ENCODE measurements at places on chromosomes 11 and 22. TPM values are rescaled to one million over a fixed set of nuclear protein-coding genes. Genes with fewer than 3 reads are reported as not detected.

DNA sequence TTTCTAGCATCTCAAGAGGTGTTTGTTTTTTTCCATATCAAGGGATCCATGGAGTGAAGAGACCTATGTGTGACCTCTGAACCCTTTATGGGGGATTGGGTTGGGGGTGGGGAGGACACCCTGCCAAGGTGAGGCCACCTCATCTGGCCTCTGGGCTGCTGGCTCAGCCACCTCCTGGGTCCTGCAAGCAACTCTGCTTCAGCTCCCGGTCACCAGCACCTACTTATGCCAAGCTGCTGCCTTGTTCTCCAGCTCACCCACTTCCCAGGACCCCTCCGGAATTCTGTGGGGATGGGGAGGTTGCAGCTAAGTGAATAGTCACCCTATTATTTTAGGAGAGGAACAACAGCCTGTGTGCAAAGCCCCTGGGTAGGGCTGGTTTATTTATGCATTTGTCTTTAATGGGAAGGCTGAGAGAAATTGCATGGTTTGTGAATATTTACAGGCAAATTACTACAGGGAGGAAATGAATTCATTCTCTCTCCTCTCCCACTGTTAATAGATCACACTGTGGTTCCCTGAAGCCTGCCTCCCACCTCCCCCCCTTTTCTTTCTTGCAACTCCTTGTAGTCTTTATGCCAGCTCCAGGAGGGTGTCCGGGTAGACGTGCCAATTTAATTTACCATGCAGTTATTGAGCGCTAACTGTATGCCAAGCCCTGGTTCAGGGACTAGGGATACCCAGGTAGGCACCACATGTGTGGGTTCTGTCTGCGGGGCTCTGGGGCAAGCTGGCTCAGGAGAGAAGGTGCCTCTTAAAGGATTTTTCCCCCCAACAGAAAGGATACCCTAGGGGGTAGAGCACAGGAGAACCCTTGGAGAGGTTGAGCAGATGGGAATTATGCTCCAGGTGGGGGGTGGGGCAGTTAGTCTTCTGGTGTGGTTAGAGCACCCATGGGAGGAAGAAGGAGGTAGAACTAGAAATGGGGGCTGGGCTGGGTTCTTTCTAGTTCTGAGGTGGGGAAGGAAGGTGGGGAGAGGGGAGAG is 50.7 kb downstream of the TSPAN18 start:
- no peaks in the 10 kb centered on the region for H3K36me3 ChIP-seq
- H3K4me3 ChIP-seq = no peak overlapping the region

GRCh38 chr22:19223110-19223509 is 44.6 kb upstream of the SLC25A1 start:
- H3K4me3 ChIP-seq = no peak overlapping the region
- no peak for DNase-seq
- H3K27me3 ChIP-seq = no peaks in the 10 kb centered on the region
- H3K36me3 ChIP-seq = no peaks in the 10 kb centered on the region
- H3K4me1 ChIP-seq = no peaks in the 10 kb centered on the region

DNA sequence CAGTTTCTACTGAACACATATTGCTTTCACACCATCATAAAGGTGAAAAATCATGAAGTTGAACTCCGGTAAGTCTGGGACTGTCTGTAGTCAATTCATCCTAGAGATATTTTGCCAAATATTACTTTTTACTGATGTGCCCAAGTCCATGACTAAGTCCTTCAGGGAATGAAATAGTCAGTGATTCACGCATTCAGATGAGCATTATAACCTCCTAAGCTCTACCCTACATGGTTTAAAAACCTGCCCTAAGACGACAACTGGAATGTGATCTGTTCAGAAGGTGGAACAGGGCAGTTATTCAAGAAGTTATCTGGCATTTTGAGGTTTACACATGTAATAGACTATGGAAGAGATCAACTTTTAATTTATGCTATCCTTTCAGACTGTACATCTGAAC is 125.6 kb downstream of the TRPC6 start:
- H3K27ac ChIP-seq = no peak overlapping the region
- no peak for DNase-seq
- no peaks in the 10 kb centered on the region for H3K4me1 ChIP-seq
- H3K27me3 ChIP-seq = no peaks in the 10 kb centered on the region

DNA sequence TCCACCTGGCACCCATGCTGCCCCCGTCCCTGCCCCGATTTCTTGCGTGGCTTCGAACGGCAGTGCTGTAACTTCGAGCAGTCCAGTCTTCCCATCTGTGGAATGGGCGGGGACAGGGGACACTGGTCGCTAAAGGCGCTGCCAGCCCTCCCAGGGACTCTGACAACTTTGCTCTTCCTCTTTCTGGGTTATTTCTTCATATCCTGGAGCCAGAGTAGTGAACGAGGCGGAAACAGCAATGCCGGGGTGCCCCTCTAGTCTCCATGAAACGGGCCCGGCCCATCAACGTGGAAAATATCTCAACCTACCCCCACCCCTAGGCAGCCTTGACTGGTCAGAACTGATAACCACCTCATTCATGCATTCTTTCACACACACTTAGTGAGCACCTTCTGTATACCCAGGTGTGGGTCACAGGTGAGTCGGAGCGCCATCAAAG is 42.8 kb downstream of the TRIOBP start:
- no peaks in the 10 kb centered on the region for H3K36me3 ChIP-seq
- no peak for DNase-seq

DNA sequence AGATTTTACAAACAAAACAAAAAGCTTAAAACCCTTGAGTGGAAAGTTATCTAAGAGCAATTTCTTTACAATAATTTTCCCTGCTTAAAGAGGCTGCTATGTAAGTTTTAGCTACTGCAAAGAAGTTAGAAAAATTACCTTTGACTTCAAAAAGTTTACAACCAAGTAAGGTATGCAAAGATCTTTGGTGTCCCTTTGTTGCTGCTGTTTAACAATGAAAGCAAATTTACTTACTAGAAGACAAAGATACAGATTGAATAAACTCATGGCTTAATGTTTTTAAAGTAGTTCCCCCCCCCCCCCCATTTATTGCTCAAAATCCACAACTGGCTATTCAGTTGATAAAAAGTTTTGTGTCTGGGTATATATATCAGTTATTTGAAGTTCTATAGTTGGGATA is 26.0 kb downstream of the TMEM123 start:
- DNase-seq = no peak
- peaks cover 2% of the 10 kb centered on the region for H3K4me1 ChIP-seq
- H3K27me3 ChIP-seq = no peaks in the 10 kb centered on the region
- no peaks in the 10 kb centered on the region for H3K36me3 ChIP-seq
- H3K27ac ChIP-seq = no peak overlapping the region

DNA sequence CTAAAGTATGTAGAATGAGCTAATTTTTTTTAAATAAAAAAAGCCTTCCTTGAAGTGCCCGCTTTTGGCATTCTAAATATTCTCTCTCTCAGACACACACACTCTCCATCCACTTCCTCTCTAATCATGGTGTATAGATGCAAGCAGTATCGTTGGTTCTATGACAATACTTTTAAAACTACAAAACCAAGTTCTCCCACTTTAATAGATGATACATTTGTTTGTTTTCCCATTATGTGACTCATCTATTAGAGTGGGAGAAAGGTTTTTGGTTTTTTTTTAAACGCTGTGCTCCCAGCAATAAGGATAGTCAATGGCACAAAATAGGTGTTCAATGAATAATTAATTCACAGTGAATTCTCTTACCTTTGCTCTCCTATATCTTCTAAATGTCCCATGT is 44.6 kb downstream of the FZD4 start:
- no peaks in the 10 kb centered on the region for H3K4me1 ChIP-seq
- no peaks in the 10 kb centered on the region for H3K27me3 ChIP-seq
- no peak overlapping the region for H3K4me3 ChIP-seq
- H3K27ac ChIP-seq = no peak overlapping the region
- no peaks in the 10 kb centered on the region for H3K36me3 ChIP-seq
- no peak for DNase-seq

DNA sequence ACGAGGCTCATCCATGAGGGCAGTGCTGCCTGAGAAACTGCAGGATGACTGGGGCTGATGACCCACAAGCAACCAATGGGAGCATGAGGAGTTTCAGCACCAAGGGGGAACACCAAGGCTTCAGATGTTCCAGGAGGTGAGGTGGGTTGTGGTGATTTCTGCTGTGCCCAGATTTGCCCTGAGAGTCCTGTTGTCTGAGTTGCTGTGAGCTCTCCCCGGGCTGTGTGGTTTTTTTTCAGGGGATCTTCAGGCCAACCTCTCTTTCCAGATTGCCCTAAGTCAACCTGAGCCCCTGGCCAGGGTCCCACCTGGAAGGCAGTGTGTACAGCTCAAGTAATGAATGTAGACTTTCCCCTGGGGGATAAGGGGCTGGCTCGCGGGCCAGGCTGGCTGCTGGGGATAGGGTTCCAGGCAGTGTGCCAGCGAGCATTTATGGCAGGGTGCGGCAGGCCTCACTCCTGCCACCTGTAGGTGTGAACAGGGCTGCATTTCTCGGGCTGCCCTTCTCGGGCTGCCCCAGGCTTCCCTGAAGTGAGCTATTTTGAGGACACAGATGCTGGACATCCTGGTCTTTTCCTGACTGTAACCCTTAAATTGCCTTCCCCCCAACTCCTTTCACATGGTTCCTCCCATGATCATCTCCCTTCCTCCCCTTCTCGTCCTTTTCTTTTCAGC is 9.8 kb downstream of the SLC22A6 start:
- no peak overlapping the region for H3K4me3 ChIP-seq
- no peaks in the 10 kb centered on the region for H3K36me3 ChIP-seq
- no peaks in the 10 kb centered on the region for H3K4me1 ChIP-seq

- no peak overlapping the region for H3K4me3 ChIP-seq
- no peak overlapping the region for H3K27ac ChIP-seq
- no peak for DNase-seq
Observed at GRCh38 chr22:19350476-19350859, 58.9 kb upstream of the CLTCL1 start.

GRCh38 chr22:50724616-50725015 is 13.4 kb upstream of the ACR start:
- no peak overlapping the region for H3K27ac ChIP-seq
- peak; percentile 58 for DNase-seq
- H3K27me3 ChIP-seq = no peaks in the 10 kb centered on the region
- H3K4me3 ChIP-seq = no peak overlapping the region

DNA sequence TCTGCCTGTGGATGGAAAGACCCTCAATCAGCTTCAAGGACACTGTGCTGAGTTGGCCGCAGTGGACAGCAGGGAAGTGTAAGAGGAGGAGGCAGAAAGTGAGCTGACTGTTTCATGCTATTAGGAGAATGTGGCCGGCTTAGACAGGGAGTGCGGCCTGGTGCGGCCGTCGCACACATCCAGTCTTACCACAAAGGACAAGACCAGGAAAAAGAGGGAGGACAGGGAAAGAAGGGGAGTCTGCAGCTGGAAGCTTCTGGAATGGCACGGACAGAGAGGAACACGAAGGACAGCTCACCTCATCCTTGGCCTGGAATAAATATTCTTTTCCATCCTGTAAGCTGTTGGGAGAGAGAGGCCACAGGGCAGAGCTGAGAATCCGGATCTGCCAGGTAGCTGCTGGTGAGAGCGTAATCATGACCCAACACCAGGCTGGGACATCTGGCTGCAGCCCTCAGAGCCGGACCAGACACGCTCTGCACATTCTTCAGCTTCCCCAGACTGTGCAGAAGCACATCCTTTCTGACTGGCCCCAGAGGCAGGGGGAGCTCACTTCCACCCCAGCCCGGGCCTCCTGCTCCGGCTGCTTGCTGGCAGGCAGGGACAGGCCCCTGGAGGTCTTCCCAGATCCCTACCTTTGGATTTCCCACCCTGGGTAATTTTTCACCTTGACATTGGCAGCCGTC is 8.6 kb upstream of the RBM4B start:
- peaks cover 7% of the 10 kb centered on the region for H3K36me3 ChIP-seq
- no peaks in the 10 kb centered on the region for H3K27me3 ChIP-seq
- H3K4me3 ChIP-seq = no peak overlapping the region
- no peak for DNase-seq

DNA sequence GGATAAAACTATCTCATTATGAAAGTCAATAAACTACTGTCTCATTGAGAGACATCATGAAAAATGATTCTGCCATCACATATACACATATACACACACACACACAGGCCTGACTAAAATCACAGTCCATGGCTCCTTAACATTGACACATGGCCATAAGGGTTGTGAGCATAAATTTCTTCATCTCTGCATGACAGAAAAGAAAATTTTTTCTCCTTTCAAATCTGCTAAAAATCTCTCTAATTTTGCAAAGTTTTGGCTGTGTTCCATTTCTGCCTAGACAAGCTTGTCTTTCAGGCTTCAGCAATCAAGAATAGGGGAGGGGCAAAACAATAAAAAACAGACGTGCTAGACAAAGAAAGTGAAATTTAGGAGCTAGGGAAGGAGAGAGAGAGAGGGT is 324.5 kb downstream of the LRRC4C start:
- no peaks in the 10 kb centered on the region for H3K27me3 ChIP-seq
- DNase-seq = no peak
- H3K4me3 ChIP-seq = no peak overlapping the region
- H3K27ac ChIP-seq = no peak overlapping the region
- no peaks in the 10 kb centered on the region for H3K4me1 ChIP-seq

DNA sequence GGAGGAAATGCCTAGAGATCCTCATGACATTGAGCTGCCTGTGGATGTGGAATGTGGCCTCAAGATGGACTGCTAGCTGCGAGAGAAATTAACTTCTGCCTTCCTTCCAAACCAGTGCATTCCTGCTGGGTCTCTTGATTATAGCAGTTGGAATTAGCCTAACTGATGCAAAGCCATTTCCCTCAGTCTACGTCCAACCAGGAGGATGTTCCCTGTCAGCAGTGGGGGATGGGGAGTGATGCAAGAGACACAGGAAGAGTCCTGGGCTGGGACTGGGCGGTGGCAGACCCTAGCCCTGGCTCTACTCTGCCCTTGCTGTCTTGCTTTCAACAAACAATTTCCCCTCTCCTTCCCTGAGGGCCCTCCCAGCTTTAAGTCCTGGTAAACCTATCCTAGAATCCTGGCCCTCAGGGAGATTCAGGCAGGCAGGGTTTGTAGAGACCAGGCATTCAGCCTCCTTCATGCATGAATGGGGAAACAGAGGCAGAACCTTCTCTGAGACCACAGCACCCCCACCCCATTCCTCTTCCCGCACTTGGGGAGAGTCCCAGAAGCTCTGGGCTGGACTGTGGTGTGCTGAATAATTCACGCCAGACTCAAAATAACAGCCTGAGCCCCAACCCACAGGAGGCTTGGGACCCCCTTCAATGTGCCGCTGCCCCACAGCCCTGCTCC is 17.0 kb downstream of the C11orf96 start:
- H3K27me3 ChIP-seq = no peaks in the 10 kb centered on the region
- H3K36me3 ChIP-seq = no peaks in the 10 kb centered on the region
- no peak for DNase-seq
- peak overlapping the region; percentile 70 for H3K27ac ChIP-seq

The HNRNPUL2 gene
- polyA plus RNA-seq = 37.1 TPM

The RCOR2 gene
- 0.86 TPM for polyA plus RNA-seq

The MN1 gene
- polyA plus RNA-seq = 0.92 TPM

The TRIM48 gene
- polyA plus RNA-seq = not detected

The SCGB2A2 gene
- not detected for polyA plus RNA-seq

The CXCR5 gene
- not detected for polyA plus RNA-seq

The P2RY6 gene
- polyA plus RNA-seq = 6.7 TPM

The PHOX2A gene
- not detected for polyA plus RNA-seq
